Activated CD8-positive, alpha-beta memory T cell treated with anti-CD3 and anti-CD28 coated beads for 1 hour (primary cell): ENCODE measurements at places on chromosomes 12 and 14.

- no peak for DNase-seq
Observed at GRCh38 chr12:56204275-56204674, 15.0 kb upstream of the SMARCC2 start.

GRCh38 chr14:73241481-73242165 is 4.3 kb downstream of the PAPLN start:
- DNase-seq, result no peak

- no peak for DNase-seq
Observed at GRCh38 chr12:56718149-56718548, 7.0 kb downstream of the NACA start.

- no peak for DNase-seq
Observed at GRCh38 chr12:71492604-71493003, 53.0 kb downstream of the LGR5 start.

DNA sequence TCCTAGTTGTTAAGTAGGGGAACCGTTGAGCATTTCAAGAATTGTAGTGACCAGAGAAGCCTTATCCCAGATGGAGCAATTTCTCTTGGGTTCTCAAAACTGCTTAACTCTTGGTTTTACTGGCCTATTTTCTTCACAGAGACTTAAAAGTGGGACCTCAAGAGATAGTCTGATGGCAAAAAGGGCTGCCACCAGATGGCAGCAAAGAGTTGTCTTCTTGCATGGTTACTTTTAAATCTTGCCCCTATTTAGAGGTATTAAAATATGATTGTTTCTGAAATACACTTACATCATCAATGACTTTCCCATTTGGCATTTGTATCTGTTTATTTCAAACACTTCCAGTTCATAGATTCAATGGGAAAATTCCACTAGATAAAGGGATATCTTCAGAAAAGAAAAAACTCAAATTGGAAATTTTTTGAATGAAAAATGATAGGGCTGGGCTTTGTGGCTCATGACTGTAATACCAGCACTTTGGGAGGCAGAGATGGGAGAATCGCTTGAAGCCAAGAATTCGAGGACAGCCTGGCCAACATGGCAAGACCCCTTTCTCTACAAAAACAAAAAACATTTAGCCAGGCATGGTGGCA is 69.9 kb upstream of the CNTN1 start:
- DNase-seq, result no peak

DNA sequence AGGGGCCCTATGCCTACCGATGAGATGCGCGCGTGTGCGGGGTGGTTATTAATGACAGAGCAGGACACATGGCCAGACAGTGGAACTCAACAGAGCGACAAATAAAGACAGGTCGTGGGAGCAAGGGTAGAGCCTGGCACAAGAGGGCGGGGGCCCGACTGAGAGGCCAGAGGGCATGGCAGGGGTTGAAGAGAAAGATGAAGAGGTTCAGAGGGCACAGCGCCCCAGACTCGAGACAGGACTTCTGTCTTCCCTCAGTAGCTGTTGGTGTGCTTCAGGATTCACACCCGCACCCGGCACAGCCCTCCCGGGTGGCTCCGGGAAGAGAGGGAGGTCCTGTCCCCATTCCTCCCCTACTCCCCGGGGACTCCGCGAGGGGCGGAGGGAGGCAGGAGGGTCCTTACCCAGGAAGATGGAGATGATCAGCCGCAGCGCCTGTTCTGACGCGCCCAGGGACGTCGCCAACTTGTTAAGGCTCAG is 366 bp downstream of the LPCAT3 start:
- no peak for DNase-seq

DNA sequence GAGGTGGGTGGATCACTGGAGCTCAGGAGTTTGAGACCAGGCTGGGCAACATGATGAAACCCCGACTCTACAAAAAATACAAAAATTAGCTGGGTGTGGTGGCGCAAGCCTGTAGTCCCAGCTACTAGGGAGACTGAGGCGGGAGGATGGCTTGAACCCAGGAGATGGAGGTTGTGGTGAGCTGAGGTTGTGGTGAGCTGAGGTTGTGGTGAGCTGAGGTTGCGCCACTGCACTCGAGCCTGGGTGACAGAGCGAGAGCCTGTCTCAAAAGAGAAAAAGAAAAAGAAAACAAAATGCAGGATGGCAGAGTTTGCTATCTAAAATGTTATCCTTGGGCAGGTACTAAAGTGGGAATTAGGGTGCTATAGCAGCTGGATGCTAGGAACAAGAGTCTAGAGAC is 10.8 kb upstream of the GPRC5A start:
- no peak for DNase-seq
